ENCODE measurements at places on chromosomes 4 and X.

DNA sequence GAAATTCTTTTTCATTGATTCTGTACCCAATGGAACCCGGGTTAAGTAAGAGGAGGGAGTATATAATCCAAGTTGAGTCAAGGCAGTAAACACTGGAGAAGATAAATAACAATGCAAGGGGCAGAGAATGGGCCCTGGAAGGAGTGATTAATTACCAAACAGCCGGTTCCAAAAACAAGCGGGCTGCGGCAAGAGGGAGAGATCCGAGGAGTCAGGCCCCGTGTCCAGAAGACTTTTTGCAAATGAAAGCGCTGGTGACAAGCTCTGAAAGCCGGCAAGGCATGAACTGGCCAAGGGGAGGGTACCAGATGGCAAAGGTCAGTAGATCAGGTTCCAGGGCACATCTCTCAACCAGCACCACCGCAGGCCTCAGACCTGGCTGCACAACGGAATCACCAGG is 294.9 kb downstream of the BCOR start:
- DNase-seq = no peak

DNA sequence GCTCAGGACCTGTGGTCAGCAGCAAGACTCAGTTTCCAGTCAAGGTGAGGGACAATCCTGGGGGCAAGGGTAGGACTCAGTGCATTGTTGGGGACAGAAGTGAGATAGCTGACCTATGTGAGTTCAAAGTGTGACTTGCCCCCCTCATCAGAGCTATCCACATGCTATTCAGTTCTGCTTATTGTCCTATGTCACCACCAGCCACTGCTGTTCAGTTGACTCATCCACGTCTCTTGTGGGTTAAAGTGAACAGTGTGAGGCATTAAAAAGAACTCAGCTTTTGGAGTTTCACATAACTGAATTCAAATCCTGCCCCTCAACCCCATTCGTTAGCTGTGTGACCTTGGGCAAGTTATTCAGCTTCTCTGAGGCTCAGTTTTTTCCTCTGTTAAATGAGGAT is 4.4 kb upstream of the APLN start:
- no peak for DNase-seq

- no peak for DNase-seq
Observed at GRCh38 chr4:150237110-150237872, 159.0 kb downstream of the DCLK2 start.

- no peak for DNase-seq
Observed at GRCh38 chrX:151816934-151817333, 82.4 kb downstream of the CNGA2 start.
